CD4-positive, alpha-beta T cell treated with Interleukin-4 for 1 hour (primary cell): ENCODE measurements at places on chromosomes 1 and 21.
A peak's percentile ranks its signal among the peaks of the same experiment; 100 is the strongest.

DNA sequence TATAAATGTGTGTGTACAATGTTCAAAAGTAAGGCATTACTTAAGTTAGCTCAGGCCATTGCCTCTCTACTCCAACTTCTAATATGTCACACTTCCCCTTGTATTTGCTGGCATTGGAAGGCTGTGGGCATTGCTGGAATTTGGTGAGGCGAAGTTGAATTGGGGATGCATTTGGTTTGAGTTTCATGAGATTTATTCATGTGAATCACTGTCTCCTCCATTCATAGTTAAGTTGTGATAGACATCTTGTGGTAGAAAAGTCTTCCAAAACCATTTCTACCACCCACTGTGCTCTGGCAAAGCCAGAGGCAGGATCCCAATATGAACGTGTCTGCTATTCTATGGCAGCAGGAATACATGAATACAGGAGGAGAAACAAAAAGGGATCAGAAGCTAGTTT is 397.8 kb upstream of the USP24 start:
- DNase-seq: no peak

DNA sequence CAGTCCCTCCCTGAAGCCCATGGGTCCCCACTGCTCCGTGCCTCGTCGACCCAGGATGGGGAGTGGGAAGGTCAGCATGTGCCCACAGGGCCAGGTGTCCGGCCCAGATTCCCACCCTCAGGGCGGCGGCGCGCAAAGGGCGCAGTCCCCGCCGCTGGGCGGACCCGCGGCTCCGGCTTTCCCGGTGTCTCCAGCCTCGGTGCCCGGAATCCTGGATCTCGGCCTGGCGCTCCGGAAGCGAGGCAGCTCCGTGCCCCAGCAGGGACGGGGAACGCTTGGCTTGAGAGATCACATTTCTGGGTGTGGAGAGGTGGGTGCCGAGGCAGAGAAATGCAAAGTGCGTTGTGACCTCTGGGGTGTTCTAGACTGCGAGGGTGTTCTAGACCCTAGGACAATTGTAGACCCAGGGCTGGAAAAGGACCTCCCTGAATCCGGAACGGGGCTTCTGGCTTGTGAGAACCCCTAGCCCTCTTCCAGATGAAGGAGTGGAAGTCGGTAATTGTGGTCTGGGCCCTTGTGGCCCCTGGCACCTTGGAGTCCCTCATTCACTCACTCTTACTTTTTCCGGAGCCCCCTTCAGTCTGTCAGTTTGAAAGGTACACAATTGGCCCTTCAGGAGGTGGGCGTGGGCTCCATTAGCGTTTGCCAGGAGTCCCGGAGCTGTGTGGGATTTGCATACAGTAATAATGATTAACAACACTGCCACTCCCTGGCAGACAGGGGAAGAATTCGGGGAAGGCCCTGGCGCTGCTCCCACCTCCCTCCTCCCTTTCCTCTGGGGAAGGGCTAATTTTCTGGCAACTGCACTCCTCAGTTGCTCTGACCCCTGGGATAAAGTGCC is 1.6 kb upstream of the KCND3 start:
- DNase-seq: no peak

GRCh38 chr1:42943166-42943565 is 15.5 kb downstream of the SLC2A1 start:
- peak; percentile 32 for DNase-seq

- DNase-seq: no peak
These were observed 9.8 kb downstream of the POMGNT1 start for GRCh38 chr1:46188295-46189030.

DNA sequence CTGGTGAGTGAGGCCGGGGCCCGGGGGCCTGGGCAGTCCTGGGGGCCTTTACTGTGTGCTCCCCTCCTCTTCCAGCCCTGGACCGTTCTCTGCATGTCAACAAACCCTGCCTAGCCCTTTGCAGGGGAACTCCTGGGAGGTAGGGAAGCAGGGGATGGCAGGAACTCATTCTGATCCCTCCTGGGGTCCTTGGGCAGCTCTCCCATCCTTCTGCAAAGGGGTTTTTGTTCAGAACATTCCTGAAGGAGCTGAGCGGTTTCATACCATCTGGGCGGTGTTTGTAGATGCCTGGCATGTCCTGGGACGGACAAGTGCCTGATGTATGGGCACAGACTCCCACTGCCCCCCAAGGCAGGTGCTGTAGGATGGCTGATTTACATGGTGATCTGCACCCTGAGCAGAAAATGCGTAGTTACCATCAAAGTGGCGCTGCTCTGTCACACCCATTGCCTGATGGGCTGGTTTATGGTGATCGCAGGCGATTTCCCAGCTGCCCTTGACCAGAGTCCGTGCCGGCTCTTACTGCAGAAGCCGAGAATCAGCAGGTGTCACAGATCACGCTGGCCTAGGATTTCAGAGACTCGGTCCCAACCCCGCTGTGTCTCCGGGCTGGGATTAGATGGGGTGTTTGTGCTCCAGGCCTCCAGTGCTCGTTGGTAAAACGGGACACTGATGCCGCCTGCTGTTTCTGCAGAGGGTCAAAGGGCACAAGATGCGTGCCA is 71.6 kb upstream of the TRAPPC10 start:
- DNase-seq: no peak
